Stimulated activated CD8-positive, alpha-beta memory T cell treated with anti-CD3 and anti-CD28 coated beads, Interleukin-7, amount 100 ng/mL, for 1 hour (primary cell): ENCODE measurements at places on chromosomes 4 and X.

DNA sequence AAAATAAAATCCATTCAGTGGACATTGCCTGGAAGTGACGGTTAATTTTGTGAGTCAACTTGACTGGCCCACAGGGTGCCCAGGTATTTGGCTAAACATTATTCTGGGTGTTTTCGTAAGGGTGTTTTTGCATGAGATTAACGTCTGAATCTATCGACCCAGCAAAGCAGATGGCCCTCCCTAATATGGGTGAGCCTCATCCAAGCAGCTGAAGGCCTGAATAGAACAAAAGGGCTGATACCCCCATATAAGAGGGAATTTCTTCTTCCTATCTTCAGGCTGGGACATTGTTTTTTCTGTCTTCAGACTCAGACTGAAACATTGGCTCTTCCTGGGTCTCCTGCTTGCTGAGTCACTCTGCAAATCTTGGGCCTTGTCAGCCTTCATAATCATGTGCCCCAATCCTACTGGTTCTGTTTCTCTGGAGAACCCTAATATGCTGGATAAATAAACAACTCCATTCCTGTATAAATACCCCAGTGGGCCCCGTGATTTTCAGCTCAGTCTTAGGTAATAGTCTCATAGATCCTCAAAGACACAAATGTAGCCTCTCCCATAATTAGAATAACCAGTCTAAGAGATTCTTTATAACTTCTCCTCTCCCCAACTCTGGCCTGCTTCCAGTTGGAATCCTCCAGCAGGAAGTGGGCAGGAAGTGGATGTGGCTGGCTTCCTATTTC lies 33.1 kb upstream of the DDX3X start:
- DNase-seq = no peak

DNA sequence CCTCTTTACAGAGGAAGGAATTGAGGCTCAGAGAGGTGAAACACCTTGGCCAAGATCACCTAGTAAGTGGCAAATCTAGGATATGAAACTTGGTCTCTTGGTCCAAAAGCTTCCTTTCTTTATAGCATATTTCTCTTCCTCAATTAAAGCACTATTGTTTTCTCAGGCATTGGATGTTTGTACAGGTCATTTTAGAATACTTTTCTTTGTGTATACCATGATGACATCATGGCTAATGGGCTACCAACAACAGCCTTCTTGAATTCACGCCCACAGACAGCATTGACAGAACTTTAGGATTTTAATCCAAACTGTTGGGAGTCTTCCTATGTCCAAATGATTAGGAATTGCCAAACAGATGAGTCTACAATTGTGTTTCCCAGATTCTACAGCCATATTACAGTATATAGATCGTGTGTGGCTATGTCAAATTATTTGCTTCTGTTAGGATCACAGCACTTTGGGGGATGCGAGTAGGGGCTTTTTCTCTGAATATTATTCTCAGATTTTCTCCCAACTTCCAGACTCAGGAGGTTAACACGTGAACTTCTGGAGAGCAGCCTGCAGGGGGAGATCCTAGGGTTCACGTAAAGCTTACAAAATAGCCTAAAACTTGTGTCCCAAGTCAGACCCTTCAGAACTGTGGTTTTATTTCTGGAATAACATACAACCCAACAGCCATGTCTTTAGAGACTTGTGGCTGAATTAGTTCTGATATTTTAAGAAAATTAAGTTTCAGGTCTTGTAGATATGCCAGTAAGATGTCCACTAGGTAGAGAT lies 191.8 kb downstream of the SHROOM3 start:
- no peak for DNase-seq

GRCh38 chrX:69154051-69154450 lies 11.2 kb downstream of the PJA1 start:
- no peak for DNase-seq

DNA sequence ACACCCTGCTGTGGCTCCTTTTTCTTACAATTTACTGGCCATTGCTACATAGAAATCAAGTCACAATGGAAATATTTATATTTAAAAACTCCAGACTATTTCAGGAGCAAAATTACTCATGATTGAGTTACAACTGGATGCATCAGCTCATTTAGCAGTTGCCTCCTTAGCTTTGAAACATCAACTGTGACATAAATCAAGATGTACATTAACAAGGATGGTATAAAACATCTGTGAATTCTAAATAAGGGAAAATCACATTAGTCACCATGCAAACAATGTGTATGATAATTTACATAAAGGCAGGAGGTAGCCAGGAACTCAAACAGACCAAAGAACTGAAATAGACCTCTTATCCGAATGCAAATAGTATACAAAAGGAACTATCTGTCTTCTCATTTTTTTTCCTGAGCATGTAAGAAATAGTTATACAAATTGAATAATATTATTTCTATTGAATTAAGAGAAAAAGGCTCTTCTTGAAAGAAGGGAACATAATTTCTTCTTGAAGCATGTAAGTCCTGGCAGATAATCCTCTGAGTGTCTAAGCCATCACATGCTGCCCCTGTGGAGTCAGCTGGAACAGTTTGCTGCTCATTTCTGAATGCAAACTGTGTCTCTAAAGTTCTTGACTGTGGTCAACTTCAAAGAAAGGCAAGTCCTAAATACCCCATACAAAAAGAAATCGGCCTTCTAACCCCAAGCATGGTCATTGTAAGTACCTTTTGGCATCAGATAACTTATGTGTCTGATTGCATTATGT lies 151.2 kb downstream of the NAA11 start:
- DNase-seq = no peak

DNA sequence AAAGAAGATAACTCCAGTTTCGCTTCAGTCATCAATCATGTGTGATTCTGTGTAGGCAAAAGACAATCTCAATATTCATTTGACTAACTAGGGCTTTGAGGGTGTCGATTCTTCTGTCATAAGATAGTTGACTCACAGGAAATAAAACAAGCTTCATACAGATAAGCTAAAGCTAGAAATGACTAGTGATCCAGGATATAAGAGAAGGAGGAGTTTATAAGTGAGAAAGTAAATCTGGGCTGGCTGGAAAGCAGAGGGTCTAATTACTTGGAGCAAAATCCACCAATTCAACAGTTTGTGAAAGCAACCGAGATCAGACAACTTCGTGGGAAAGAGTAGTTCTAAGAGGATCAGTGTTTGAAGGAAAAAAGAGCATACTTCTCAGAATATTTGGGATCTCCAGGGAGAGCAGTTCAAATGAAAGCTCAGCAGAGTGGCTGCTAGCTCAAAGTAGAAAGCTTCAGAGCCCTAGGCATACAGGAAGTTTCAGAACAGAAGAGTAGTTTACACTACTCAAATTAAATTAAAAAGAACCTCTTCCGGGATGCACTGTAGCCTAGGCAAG lies 429.3 kb downstream of the INPP4B start:
- DNase-seq = no peak

- no peak for DNase-seq
Observed at GRCh38 chr4:177190995-177191580, 118.6 kb upstream of the NEIL3 start.

DNA sequence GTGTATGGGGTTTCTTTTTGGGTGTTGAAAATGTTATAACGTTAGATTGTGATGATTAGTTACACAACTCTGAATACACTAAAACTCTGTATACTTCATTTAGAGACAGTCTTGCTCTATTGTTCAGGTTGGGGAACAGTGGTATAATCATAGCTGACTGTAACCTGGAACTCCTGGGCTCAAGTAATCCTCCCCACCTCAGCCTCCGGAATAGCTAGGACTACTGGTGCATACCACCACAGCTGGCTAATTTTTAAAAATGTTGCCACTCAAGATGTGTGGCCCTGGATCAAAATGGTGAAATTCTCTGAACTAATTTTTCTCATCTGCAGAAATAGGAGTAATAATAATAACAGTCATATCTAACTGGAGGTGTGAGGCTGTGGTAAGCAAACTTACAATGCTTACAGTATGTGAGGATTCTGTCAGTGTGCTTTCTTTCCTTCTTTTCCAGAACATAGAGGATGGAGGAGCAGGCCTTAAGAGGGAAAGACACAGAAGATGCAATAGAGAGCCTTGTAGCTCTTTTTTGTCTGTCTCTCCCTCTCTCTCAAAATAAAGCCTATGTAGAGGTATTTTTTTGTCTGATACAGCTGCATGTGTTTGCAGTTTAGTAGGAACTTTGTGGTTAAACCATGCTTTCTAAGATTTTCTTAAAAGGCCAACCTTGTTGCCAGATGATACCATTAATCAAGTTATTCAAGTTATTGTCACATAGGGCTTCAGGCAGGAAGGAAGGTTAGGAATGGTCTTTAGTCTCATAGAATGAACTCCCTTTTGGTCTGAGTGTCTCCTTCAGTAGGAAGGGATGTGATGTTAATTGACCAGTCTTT lies 7.5 kb downstream of the ADD1 start:
- no peak for DNase-seq

DNA sequence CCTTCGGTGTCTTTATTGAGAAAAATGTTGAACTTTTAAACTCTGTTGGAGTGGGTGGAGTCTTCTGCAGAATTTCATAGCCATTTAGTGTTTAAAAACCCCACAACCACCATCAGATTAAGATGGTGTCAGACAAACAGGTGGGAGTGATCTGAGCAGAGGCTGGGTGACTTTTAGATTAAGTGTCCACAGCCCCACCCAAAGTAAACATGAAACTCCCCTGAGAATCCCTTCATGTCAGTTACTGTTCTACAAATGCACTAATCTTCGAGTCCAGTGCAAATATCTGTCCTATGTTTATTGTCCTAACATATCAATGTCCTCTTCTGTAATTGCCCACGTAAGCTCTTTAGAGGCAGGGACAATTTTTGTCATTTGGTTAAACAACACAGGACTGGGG lies 175.6 kb upstream of the RBPJ start:
- no peak for DNase-seq

DNA sequence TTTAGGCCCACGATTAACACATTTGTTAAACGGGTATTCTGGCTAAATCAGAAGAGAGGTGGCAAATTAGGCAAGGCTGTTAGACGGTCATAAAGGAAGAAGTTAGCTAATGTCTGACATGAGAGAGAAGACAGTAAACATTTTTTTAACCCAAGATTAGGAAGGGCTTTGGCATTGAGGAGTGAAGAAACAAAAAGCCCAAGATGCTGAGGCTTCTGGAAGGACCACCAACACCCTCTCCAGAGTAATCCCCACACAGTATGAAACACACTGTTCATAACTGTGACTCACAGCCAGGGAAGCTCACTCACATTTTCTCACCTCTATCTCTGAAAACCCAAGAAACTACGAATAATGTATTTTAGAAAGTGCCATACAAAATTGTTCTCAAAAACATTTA lies 127.6 kb downstream of the AMELX start:
- no peak for DNase-seq
